Omental fat pad (tissue), 4 donors: ENCODE measurements at places on chromosomes 16 and 17.

GRCh38 chr17:53142890-53143289 lies 679.8 kb upstream of the KIF2B start:
- no peak for DNase-seq

- no peak for DNase-seq
These were observed 14.3 kb downstream of the KPNB1 start for GRCh38 chr17:47663912-47664623.

DNA sequence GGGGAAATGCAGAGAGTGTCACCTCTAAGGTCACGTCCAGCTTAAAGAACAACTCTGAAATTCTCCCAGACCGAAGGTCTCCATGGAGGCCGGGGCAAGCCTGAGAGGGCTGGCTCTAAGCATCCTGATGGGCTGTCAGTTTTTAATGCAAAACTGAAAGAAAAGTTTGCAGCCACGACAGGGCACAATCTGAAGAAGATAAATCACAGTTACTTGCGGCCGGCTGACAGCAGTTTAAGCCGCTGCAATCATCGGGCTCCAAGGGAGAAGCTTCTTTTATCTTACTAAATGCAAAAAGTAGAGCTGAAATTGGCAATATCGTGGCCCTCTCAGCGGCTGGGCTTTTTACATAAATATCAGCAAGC lies 168.8 kb downstream of the CYLD start:
- no peak for DNase-seq

- no peak for DNase-seq
These were observed 452 bp upstream of the E2F4 start for GRCh38 chr16:67191411-67191994.

DNA sequence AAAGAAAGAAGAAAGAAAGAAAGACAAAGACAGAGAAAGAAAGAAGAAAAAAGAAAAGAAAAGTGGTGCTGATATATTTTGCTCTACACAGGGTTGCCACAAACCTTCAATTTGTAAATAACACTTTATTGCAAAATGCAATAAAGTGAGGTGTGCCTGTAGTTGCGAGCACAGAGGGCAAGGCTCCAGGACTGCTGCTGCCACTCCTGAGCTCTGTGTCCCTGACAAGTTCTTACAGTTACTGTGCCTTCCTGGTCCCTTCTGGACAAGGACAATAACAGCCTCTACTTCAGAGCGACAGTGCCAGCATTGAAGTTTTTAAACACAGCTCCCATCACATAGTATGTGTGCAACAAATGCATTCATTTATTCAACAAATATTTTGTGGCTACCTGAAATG lies 148.1 kb downstream of the AXIN2 start:
- DNase-seq = no peak

- DNase-seq = no peak
These were observed 144.7 kb downstream of the MYO1D start for GRCh38 chr17:32732296-32732642.

- DNase-seq = no peak
These were observed 59.4 kb upstream of the TAC4 start for GRCh38 chr17:49907279-49907678.

DNA sequence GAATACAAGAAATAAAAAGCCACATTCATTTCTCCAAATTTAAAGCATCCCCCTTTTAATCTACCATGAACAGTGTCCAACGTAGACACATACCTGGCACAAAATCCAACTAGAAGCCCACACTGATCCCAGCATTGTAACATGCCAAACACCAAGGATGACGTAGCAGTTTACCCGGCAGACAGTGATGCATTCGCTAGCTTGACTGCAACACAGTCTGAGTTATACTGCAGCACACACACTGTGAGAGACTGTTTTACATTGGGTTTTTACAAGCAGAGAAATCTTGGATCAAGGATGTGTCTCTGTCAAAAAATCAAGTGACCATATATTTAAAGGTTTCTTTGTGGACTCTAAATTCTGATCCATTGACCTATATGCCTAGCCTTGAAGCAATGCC lies 74.5 kb upstream of the C17orf78 start:
- no peak for DNase-seq

GRCh38 chr17:55284001-55284884 lies 19.5 kb downstream of the HLF start:
- no peak for DNase-seq

- DNase-seq = no peak
These were observed 18.1 kb downstream of the SPNS2 start for GRCh38 chr17:4516735-4517134.

DNA sequence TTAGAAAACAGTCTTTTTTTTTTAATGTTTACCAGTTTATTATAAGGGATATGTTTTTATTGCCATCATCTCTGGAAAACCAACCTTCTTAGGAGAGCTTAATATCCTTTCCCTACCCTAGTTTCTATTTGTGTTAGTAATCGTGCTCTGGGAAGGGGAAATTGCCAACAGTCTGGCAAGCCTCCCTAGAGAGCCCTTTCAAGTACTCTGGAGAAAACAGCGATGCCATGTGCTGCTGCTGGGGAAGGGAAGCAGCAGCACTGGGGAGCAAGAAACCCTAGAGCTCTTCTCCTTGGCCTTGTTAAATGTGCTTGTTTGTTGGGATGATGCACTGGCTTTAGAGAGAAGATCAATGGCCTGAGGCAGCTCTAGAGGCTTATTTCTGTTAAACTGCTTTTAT lies 10.3 kb downstream of the RETREG3 start:
- no peak for DNase-seq

DNA sequence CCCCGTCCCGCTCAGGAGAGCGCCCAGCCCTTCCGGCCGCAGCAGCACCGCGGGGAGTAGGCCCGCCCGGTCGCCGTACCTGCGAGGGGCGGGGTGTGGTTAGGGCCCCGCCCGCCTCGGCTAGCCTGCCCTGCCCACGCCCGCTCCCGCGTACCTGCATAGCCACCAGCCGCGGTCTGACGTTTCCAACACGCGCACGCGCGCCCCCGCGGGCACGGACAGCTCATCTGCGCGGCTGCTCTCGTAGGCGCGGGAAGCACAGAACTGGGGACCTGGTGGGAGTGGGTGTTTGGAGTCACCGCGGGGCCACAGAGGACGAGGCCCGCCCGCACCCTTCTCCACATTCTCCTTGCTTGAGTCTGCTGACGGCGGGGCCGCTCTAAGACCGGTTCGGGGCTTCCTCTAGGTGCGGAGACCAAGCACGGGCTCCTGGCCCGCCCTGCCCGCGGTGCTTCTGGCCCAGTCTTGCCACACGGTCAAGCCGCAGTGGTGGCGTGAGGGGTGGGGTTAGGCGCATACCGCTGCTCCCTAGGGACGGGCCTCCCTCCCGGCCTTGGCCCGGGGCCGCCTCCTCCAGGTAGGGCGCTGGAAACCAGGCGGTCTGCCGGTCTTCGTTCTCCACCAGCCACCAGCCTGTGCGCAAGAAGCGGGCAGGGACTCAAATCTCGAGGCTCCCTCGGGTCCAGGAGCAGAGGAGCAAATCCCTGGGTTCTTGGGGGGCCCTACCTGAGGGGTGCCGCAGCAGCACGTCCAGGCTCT lies 1.8 kb downstream of the NOXO1 start:
- no peak for DNase-seq

DNA sequence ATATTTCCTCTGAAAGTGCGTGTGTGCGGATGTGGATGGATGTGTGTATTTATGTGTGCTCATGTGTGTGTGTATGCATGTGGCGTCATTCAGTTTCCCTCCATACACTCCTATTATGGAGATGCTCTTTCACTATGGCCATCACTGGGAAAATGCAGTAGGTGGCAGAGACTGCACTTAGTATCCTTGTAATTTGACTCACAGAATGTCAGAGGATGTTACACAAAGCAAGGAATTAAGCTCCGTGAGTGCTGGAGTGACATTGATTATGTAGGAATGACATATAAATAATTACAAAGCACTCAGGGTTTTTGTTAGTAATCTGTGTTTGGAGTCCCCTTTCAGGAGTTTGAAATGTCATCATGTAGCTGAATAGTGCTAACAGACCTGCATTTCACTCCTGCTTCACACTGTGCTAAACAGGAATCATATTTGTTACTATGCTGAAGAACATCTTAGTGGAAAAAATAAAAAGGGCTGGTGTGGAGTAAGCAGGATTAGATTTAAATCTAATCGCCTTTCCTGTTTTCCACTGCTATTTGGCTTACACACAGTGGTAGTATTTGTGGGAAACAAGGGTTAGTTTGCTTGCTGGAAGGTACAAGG lies 59.6 kb downstream of the HS3ST4 start:
- no peak for DNase-seq

GRCh38 chr16:71201054-71201453 lies 29.5 kb downstream of the HYDIN start:
- no peak for DNase-seq

DNA sequence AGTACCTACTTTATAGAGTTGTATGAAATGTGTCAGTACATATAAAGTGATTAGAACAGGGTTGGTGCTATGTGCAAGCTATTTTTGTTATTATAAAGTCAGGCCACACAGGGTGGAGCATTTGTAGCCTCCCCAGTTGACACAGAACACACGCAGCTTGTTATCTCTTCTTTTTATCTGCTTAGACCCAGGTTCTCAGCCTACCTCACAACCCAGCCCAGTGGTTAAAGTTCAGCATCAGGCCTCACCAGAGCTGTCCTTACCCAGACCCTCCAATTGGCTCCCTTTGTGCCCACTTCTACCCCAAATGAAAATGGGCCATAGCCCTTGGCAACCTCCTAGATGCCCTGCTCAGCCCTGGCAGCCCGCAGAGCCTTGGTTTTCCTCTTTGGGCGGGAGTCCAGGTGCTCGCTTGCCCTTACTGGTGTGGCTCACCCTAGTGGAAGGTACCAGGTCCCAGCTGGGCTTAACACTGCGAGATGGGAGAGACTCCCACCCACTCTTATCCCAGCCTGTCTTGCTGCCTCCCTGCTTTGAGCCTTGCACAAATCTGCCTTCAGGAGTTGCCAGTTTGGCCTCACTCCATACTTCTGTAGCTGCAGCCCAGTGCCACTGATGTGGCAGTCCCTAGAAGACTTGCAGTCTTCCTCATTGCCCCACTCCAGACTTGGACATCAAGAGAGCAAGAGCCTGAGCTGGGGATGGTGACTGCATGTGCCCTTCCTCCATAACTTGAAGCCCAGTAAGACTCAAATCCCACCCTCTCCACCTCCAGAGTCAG lies 1.1 kb upstream of the PIGS start:
- no peak for DNase-seq

- no peak for DNase-seq
These were observed at the start of gene CEMP1 for GRCh38 chr16:2531371-2531695. Gene CEMP1, minus strand, starts transcription at chr16:2531408. Its CDS starts 335 bp downstream, at chr16:2531073.

- DNase-seq = no peak
These were observed 7.7 kb upstream of the ACTG1 start for GRCh38 chr17:81520021-81520901.
